ENCODE measurements at places on chromosomes 7 and 10. TPM values are rescaled to one million over a fixed set of nuclear protein-coding genes. Genes with fewer than 3 reads are reported as not detected.

The HYAL4 gene
- total RNA-seq = not detected

The TAS2R60 gene
- not detected for total RNA-seq

The SUN1 gene
- total RNA-seq = 225 TPM

The FAM13C gene
- total RNA-seq = 1.6 TPM

The TEX36 gene
- 0.32 TPM for total RNA-seq

The GPR158 gene
- total RNA-seq = 0.12 TPM

The GDF2 gene
- not detected for total RNA-seq

The IGF2BP3 gene
- total RNA-seq = 7.6 TPM

The CPEB3 gene
- total RNA-seq = 0.81 TPM

The CISD1 gene
- 13.6 TPM for total RNA-seq

The PDK4 gene
- 0.49 TPM for total RNA-seq

The EPHA1 gene
- not detected for total RNA-seq

The TMEM184A gene
- total RNA-seq = 0.49 TPM

The COL17A1 gene
- total RNA-seq = 1.6 TPM

The FOXP2 gene
- total RNA-seq = 13.1 TPM

The NME8 gene
- not detected for total RNA-seq

The FGL2 gene
- total RNA-seq = 0.16 TPM

The FAM25G gene
- not detected for total RNA-seq

Measured in hair follicle dermal papilla cell (primary cell).